ENCODE measurements at places on chromosomes 4 and X.

- no peak for DNase-seq
These were observed 411.9 kb downstream of the TRIML1 start for GRCh38 chr4:188551156-188551555.

- DNase-seq: no peak
These were observed 293.5 kb downstream of the KCNIP4 start for GRCh38 chr4:21655031-21655430.

DNA sequence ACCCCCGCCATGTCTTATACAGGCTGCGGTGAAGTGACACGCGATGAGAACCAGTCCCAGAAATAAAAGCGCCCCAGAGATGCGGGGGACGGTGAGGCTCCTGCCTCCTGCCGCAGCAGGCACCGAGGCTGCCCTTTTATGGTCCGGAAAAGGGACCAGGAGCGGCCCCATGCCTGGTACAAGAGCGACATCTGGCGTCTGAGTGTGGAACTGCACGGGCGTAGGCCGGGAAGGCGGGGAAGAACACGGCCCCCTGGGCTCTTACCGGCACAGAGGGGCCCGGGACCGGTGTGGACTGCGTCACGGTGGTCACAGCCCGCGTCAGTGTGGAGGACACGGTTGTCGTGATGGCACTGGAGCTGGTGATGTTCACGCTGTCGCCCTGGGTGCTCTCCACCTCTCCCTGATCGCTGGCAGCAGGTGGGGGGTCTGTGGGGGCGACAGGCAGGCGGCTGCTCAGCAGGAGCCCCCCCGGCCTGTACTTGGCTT is 8.9 kb upstream of the RENBP start:
- DNase-seq: peak; percentile 86

GRCh38 chr4:131638781-131639180 is 1510.3 kb upstream of the PCDH10 start:
- no peak for DNase-seq

GRCh38 chr4:139761461-139761860 is 95.8 kb downstream of the MGST2 start:
- DNase-seq: peak; percentile 43

GRCh38 chrX:130758072-130758471 is 144.9 kb downstream of the ENOX2 start:
- no peak for DNase-seq

- no peak for DNase-seq
These were observed 41.7 kb downstream of the MAGEC1 start for GRCh38 chrX:141945426-141945825.

DNA sequence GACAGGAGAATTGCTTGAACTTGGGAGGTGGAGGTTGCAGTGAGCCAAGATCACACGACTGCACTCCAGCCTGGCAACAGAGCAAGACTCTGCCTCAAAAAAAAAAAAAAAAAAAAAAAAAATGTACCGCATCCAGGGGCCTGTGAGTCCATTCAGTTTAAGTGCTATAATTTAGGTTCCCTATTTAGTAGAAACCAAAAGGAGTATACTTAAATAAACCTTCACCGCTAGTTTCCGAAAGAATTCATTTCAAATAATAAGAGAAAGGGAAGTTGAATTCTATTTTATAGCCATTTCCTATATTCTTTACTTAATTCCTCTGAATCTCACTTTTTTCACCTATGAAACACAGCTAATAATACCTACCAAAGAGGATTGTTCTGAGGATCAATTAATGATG is 20.8 kb upstream of the LRBA start:
- no peak for DNase-seq

DNA sequence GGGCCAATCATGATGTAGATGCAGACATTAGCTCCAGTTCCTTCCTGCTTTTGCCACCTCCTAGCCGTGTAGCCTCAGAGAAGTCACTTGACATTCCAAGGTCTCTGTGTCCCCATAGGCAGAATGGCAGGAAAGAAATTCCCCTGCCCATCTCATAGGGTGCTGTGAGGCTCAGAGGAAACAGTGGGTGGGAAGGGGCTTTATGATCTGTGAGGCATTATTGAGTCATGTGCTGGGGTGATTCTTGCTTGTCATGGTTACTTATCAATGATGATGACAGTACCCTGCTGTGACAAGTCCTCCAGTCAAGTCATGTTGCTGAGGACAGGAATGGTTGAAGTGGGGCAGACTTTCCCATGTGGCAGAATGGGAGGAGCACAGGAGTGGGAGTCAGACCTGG is 63.7 kb downstream of the MSX1 start:
- DNase-seq: no peak

DNA sequence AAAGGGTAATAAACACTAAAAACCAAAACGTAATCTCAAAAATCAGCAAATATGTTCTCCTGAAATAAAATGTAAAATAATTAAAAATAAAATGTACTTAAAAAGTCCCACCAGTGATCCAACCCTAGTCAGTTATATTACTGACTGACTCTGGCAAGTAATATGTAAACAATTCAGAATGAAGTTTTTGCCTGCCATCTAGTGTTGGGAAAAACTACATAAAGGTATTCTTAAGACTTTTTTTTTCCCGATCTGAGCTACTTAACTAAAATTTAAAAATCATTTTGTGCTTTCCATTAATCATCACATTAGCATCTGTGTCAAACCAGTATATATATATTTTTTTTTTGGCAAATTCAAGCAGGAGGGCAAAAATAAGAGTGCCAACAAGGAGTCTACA is 24.0 kb downstream of the RCHY1 start:
- no peak for DNase-seq

- DNase-seq: no peak
These were observed 49.2 kb downstream of the CCKAR start for GRCh38 chr4:26441102-26441501.

DNA sequence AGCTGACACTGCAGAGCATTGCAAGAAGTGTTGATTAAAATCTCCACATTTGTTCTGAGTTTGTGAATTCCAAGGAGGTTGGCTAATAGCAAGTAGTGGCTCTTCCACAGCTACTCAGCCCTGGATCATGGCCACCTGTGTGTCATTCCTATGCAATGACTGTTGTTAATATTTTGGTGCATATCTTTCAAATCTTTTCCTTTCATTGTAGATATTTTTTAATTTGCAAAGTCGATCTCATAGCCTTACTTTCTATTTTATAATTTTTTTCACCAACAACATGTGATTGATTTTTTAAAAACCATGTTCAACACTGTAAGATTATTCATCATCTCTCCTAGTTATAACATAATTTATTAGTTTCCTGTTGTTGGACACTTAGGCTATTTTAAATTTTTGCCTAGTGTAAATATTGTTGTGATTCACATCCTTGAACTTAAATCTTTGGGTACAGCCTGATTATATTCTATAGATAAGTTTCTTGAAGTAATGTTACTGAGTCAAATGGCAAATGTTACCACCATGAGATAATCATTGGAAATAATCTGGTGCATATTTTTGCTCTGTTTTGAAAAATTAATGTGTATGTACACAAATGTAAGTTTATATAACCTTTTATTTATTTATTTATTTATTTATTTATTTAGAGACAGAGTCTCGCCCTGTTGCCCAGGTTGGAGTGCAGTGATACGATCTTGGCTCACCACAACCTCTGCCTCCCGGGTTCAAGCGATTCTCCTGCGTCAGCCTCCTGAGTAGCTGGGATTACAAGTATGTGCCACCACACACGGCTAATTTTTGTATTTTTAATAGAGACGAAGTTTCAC is 17.1 kb upstream of the ARHGAP10 start:
- DNase-seq: no peak

DNA sequence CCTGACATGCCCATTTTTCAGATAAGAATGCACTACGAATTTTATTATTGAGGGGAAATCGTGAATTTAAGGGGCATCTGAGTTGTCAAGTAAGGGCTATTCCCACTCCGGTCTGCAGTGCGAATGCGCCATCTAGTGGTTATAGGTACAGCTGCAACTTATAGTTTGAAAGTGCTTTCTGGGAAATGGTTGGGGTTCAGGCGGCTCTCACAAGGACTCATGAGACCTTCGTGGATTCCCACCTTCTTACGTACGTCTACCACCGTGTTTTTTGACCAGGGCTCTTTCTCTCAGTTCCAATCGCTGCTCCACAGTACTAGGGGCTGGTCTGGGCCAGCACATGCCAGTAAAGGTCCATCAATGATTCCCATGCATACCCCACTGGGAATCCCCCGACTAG is 12.3 kb downstream of the MSL3 start:
- peak; percentile 77 for DNase-seq
